K562 (cell line): ENCODE measurements at places on chromosomes 6 and 20. TPM values are rescaled to one million over a fixed set of nuclear protein-coding genes. Genes with fewer than 3 reads are reported as not detected.

BPIFB2 gene
- total RNA-seq, result 0.11 TPM in 1 of 2 replicates, not detected in the other

GRCh38 chr6:40961831-40962230 is 77.2 kb downstream of the UNC5CL start:
- H3K27ac ChIP-seq, result no peak overlapping the region
- H3K4me3 ChIP-seq, result no peak overlapping the region
- H3K4me1 ChIP-seq, result no peaks in the 10 kb centered on the region
- H3K36me3 ChIP-seq, result no peaks in the 10 kb centered on the region
- H3K27me3 ChIP-seq, result peaks cover 28% of the 10 kb centered on the region

- peaks cover 6% of the 10 kb centered on the region; the same call in 1 of the 3 replicates for H3K27me3 ChIP-seq
- H3K4me1 ChIP-seq, result no peaks in the 10 kb centered on the region
- H3K4me3 ChIP-seq, result no peak overlapping the region
- no peak overlapping the region for H3K27ac ChIP-seq
- H3K36me3 ChIP-seq, result no peaks in the 10 kb centered on the region
- no peak for DNase-seq
These were observed 16.2 kb downstream of the DAAM2 start for GRCh38 chr6:39808346-39808745.

APCDD1L gene
- total RNA-seq, result not detected in 2 replicates

C6orf136 gene
- total RNA-seq, result 55.0 and 63.1 TPM in 2 replicates

GRCh38 chr20:23058240-23058639 is 8.8 kb upstream of the THBD start:
- H3K36me3 ChIP-seq, result no peaks in the 10 kb centered on the region
- DNase-seq, result no peak
- peaks cover 24% of the 10 kb centered on the region; the same call in 2 of the 3 replicates for H3K4me1 ChIP-seq
- H3K27me3 ChIP-seq, result no peaks in the 10 kb centered on the region

TSPO2 gene
- total RNA-seq, result not detected in 2 replicates

GRCh38 chr6:149140137-149140909 is 177.2 kb upstream of the TAB2 start:
- H3K36me3 ChIP-seq, result no peaks in the 10 kb centered on the region
- H3K27ac ChIP-seq, result peak overlapping the region; percentile 78
- H3K4me1 ChIP-seq, result peaks cover 11% of the 10 kb centered on the region
- DNase-seq, result peak; percentile 86

VNN1 gene
- total RNA-seq, result not detected in 2 replicates

DNA sequence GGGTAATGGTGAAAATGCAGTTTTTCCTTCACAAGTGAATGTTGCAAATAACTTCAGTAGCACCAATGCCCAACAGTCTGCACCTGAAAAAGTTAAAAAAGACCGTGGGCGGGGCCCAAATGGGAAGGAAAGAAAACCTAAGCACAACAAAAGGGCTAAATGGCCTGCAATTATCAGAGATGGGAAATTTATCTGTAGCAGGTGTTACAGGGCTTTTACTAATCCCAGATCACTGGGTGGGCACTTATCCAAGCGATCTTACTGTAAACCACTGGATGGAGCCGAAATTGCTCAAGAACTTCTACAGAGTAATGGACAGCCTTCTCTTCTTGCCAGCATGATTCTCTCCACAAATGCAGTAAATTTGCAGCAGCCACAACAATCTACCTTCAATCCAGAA is 64.8 kb upstream of the SMIM8 start:
- H3K27ac ChIP-seq, result no peak overlapping the region
- DNase-seq, result no peak
- no peaks in the 10 kb centered on the region for H3K4me1 ChIP-seq
- H3K27me3 ChIP-seq, result no peaks in the 10 kb centered on the region
- H3K36me3 ChIP-seq, result peaks cover 31% of the 10 kb centered on the region

- no peak overlapping the region for H3K4me3 ChIP-seq
- no peak for DNase-seq
- no peaks in the 10 kb centered on the region for H3K4me1 ChIP-seq
- no peaks in the 10 kb centered on the region for H3K27me3 ChIP-seq
- H3K36me3 ChIP-seq, result no peaks in the 10 kb centered on the region
These were observed 112.6 kb upstream of the CCN2 start for GRCh38 chr6:132063738-132064137.

PDYN gene
- not detected in 2 replicates for total RNA-seq

DNA sequence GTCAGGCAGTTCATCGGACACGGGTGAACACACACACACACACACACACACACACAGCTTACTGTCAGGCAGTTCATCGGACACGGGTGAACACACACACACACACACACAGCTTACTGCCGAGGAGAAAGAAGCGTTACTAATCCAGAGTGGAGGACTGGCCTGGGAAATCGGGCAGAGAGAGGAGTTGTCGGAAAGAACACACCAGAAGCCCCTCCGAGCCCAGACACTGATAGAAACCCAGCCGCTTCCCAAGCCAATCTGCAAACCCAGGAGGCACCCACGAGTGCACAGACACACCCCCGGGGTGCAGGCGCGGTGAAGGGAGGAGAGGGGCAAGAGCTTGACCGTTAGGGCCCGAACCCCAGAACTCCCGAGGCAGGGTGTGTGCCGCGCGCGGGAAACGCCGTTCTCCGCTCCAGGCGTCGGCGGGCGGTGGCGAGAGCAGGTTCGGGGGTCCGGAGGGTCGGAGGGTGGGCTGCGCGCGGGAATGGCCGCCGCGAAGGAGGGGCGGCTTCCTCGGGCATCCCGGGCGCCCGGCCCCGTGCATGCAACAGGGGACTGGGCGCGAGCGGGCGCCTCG is 636 bp downstream of the ELOVL2 start:
- H3K36me3 ChIP-seq, result no peaks in the 10 kb centered on the region
- no peak overlapping the region for H3K27ac ChIP-seq
- DNase-seq, result peak; percentile 13
- peak overlapping the region; percentile 43 for H3K4me3 ChIP-seq

DNA sequence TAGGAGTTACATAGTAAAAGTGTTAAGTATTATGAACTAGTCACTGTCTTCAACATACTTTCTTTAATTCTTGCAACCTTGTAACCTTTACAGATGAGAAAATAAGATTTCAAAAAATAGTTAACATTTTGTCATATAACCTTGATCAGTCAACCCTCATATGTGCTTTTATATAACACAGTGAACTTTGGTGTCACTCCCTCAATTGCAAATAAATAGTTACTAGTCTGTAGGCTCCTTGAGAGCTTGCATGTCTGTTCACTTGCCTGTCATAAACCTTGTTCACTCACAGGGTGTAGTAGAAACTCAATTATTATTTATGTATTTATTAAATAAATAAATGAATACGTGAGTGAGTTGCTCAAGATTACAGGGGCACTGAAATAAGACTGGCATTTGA is 107.5 kb downstream of the QKI start:
- no peaks in the 10 kb centered on the region for H3K27me3 ChIP-seq
- H3K4me1 ChIP-seq, result no peaks in the 10 kb centered on the region
- no peak overlapping the region for H3K27ac ChIP-seq
- H3K4me3 ChIP-seq, result no peak overlapping the region
- DNase-seq, result no peak

MAP3K4 gene
- 74.2 and 77.2 TPM in 2 replicates for total RNA-seq

ENPP5 gene
- total RNA-seq, result not detected in 2 replicates

DNA sequence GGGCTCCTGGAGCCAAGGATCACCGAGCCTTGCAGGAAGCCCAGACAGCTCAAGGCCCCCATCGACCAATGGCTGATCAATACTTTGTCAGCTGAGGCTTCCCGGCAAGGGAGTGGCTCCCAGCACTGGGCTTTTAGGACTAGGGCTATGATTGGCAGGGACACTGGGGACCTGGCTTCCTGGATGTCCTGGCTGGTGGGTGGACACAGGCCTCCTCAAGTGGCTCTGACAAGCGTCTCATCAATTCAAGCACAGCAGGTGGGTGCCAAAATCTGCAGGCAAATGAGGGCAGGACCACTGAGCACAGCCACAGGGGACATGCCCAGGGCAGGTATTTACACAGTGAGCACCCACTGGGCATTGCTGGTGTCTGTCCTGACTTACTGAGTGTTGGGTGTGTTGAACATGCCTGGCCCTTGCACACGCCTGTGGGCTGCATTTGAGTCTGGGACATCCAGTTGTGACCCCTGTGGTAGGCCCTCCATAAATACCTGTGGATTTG is 420.1 kb upstream of the SULF2 start:
- H3K27me3 ChIP-seq, result peaks cover 3% of the 10 kb centered on the region; the same call in 1 of the 3 replicates
- no peak for DNase-seq
- H3K36me3 ChIP-seq, result no peaks in the 10 kb centered on the region
- H3K27ac ChIP-seq, result no peak overlapping the region
- H3K4me1 ChIP-seq, result no peaks in the 10 kb centered on the region

MUC21 gene
- total RNA-seq, result not detected in 2 replicates

SNAI1 gene
- 10.7 and 13.4 TPM in 2 replicates for total RNA-seq

- H3K4me1 ChIP-seq, result peaks cover 7% of the 10 kb centered on the region; the same call in 2 of the 3 replicates
- no peak for DNase-seq
- no peak overlapping the region for H3K4me3 ChIP-seq
- H3K27ac ChIP-seq, result no peak overlapping the region
- no peaks in the 10 kb centered on the region for H3K27me3 ChIP-seq
These were observed 74.6 kb downstream of the MAP3K5 start for GRCh38 chr6:136717716-136717990.

TRIM15 gene
- total RNA-seq, result 1.2 TPM in 2 replicates
